ENCODE measurements at places on chromosomes 3 and 15.

GRCh38 chr15:63678393-63678792 is 81.2 kb downstream of the FBXL22 start:
- no peak for DNase-seq

DNA sequence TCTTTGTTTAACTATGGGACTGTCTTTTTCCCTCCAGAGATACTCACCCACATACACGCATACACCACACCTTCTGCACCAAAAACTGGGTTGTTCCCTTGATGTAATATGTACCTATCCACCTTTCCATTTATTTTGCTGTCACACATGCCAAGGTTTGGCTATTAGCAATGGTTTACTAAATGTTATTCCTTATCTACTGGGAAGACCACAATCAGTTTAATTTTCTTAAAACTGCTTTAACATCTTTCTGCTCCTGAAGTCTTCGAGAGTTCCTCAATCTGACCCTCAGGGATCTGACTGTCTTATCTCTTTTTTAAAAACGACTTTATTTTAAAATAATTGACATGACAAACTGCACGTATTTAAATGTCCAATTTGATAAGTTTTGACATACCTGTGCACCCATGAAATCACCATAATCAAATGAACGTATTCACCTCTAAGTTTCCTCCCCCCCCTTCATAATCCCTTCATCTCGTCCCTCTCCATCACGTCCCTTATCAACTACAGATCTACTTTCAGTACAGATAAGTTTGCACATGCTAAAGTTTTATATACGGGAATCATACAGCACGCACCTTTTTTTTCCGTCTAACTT is 805 bp upstream of the TRPM7 start:
- DNase-seq = no peak

DNA sequence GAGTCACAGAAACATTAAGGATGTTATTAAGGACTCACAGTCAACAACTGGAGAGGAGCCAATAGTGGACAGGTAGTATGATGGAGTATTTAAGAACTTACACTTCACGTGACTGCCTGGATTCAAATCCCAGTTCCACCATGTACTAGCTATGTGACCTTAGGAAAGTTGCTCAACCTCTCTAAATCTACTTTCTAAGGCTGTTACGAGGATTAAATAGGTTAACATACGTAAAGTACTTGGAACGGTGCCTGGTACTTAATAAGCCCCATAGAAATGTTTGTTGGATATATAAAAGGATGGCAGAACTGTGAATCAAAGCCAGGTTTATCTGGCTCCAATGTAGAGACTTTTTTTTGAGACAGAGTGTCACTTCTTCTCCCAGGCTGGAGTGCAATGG is 24.4 kb downstream of the THRB start:
- DNase-seq = no peak

- DNase-seq = peak; percentile 34
Measured at GRCh38 chr15:73560501-73561117, 72.6 kb downstream of the NPTN start.

GRCh38 chr3:172104471-172105072 is 65.2 kb downstream of the FNDC3B start:
- no peak for DNase-seq

GRCh38 chr15:65245096-65245856 is 34.0 kb upstream of the CILP start:
- DNase-seq = no peak

DNA sequence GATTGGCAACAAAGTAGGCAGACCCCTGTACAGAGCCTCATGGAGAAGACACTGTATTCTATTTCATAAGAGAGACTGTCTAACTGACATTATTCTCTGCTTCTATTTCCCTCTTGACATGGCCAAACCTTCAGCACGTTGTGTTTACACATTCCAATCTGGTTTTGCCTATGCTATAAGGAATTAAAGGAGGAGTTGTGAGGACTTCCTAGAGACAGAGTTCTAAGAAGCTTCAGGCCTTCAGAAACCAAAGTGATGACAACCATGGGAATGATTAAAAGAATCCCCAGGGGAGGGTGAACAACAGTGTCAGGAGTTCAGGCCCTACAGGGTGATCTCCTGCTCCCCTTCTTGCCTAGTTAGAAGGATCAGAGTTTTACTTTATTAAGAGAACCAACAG is 44.9 kb upstream of the CAPN7 start:
- no peak for DNase-seq

DNA sequence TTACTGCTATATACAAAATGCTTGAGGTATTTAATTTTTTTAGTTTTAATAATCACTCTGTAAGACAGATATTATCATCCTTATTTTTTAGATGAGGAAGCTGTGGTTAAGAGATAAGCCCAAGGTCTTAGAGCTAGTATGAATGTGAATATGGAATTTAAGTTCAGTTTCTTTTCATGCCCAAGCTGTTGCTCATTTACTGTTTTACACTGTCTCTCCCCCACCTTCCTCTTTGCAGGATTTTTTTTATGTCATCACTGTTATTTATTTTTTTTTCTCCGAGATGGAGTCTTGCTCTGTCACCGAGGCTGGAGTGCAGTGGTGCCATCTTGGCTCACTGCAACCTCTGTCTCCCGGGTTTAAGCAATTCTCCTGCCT is 22.5 kb downstream of the MAP2K5 start:
- no peak for DNase-seq

- no peak for DNase-seq
Measured at GRCh38 chr3:182937293-182938051, 42.9 kb downstream of the DCUN1D1 start.

GRCh38 chr3:139521144-139521543 is 18.4 kb downstream of the RBP1 start:
- no peak for DNase-seq

DNA sequence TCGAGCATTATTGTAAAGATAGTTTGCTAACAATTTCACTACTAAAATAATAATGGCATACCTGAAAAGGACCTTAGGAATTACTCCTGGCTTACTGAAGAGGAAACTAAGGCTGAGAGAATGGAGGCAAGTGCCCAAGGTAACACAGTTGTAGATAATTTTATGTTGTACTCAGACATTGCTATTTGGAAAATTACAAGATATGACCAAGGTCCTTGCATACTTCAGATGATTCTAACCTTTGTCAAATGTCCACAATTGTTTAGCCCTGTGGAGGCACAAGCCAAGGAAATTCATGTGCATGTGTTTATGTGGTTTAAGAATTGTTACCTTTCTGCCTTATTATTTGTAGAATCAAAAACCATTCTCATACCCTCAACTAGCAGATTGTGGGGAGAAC is 105.7 kb downstream of the TUSC7 start:
- no peak for DNase-seq

DNA sequence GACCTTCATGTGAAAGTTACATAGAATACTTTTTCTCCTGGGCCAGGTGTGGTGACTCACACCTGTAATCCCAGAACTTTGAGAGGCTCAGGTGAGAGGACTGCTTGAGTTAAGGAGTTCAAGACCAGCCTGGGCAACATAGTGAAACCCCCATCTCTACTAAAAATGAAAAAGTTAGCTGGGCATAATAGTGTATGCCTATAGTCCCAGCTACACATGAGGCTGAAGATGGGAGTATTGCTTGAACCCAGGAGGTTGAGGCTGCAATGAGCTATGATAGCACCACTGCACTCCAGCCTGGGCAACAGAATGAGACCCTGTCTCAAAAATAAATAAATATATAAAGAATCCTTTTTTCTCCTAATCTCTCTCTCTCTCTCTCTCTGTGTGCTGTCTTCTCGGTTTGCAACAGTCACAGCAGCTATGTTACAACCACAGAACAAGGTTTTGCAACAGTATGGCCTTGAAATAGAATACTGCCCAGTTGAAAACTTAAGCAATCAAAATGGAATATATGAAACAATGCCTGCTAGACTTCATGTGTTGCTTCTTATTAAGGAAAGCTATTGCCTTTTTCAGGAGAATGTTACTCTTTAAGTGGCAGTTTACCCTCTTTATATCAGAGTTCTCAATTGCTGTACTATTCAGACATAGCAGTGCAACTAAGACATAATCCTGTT is 12.3 kb upstream of the DENND4A start:
- no peak for DNase-seq

GRCh38 chr15:40694688-40695468 is at the start of gene RAD51:
RAD51 (plus strand) TSS chr15:40695174; CDS start chr15:40698759, 3,585 bp downstream.
- peak; percentile 83 for DNase-seq

GRCh38 chr3:12797892-12798558 is 1.5 kb downstream of the CAND2 start:
- no peak for DNase-seq

DNA sequence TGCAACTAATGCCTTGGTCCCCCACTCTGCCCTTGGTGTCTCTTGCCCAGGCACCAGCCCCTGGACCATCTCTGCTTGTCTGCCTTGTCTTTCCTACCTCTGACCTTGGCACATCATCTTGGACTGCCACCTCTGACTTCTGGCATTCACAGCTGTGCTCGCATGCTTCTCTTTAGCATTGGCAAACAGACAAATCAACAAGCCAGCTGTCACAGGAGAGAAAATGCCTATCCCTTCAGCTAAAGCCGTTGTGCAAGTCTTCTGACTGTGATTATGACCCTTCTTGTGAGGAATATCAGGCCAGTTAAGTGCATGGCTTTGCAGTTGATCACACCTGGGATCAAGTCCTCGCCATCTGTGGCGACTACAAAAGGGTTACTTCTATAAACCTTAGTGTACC is 84.6 kb downstream of the PRICKLE2 start:
- DNase-seq = no peak

- no peak for DNase-seq
Measured at GRCh38 chr3:116474032-116474780, 28.9 kb upstream of the LSAMP start.

Data from HS-27A (cell line).